ENCODE measurements at places on chromosomes 11 and 22.

GRCh38 chr11:110098645-110099044, 5.5 kb downstream of the ZC3H12C start:
- no peak for DNase-seq

- no peak for DNase-seq
These were observed 23.5 kb upstream of the ARHGAP42 start for GRCh38 chr11:100663583-100663982.

- no peak for DNase-seq
These were observed 78.2 kb downstream of the VPREB1 start for GRCh38 chr22:22322792-22323191.

- DNase-seq: no peak
These were observed 6.5 kb downstream of the PNPLA5 start for GRCh38 chr22:43885319-43885671.

- no peak for DNase-seq
These were observed 1337.8 kb downstream of the BRD1 start for GRCh38 chr22:48489551-48490499.

- DNase-seq: no peak
These were observed 6.6 kb upstream of the SSTR3 start for GRCh38 chr22:37218771-37219411.

DNA sequence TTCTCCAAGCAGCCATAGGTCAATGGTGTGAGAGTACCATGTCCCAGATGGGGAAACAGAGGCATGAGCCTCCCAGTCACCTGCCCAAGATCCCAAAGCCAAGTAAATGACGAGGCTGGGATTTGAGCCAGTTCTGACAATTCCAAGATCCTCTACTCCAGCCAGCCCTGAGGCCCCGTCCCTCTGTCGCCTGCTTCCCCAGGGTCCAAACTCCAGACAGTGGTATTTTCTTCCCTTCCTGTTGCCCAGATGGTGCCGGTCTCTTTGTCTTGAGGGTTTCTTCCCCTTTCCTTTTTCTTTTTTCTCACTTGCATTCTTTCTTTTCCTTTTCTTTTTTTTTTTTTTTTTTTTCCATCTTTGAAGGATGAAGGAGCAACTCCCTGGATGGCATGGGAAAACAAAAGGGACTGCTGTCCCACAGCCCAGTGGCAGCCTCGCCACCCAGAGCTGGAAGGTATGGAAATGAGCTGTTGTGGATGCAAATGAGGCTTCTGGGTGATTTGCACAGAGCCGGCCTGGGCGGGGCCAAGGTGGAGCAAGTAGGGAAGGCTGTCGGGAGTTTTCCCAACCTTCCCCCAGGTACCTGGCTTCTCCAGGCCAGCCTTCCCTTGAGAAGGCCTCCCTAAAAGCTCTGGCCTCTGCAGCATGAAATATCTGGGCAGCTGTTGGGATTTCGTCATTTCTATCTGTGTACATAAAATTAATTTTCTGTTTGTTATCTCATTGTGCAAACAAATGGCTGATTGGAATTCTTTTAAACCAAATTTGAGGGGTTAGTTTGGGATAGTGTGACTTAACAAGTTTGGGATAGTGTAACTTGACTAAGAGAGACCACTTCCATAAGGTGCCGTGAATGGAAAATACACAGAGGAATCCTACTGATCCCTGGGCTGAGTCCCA, 146.8 kb downstream of the MN1 start:
- no peak for DNase-seq

- no peak for DNase-seq
These were observed 5.1 kb downstream of the MOB2 start for GRCh38 chr11:1481483-1481825.

- DNase-seq: no peak
These were observed 256.9 kb upstream of the PITPNB start for GRCh38 chr22:28175730-28176492.

GRCh38 chr11:534396-535209, 773 bp downstream of the HRAS start:
- DNase-seq: no peak

- DNase-seq: no peak
These were observed 43.3 kb downstream of the RIBC2 start for GRCh38 chr22:45456811-45457210.

DNA sequence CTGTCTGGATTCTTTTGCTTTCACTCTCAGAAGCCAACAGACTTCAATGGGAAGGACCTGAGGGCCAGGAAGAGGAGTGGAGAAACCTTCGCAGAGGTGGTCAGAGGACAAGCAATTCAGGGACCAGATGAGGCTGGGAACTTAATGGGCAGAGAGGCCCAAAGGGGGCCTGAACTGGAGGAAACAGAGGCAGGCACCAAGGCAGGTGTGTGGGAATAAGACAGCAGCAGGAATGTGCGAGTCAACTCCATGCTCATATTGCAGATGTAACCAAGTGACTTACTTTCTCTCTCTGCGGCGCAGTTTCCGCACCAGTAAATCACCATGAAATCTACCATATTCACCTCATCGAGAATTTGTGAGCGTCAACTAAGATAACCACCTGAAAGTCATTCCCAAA, 669.1 kb downstream of the NTM start:
- DNase-seq: no peak

GRCh38 chr11:56906683-56907148, 82.0 kb upstream of the OR5AK2 start:
- no peak for DNase-seq

- DNase-seq: no peak
These were observed 391.5 kb downstream of the CADM1 start for GRCh38 chr11:115112754-115113153.

DNA sequence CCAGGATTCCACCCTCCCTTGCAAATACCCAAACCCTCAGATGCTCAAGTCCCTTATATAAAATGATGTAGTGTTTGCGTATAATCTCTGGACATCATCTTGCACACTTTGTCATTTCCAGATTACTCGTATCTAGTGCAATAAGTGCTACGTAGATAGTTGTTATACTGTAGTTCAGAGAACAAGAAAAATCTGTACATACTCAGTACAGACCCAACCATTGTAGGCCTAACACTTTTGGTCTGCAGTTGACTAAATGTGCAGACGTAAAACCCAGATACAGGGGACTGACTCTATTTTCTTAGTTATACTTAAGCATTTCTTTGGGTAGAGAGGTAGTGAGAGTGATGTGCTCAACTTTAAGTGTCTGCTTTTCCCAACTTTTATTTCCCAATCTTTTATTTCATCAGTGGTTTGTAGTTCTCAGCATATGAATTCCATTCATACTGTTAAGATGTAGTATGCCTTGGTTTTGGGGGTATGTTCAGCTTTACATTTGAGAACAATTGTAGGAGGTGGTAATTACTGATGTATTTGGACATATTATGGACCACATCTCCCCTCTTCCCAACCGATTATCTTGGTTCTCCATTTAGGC, 43.9 kb downstream of the DDX6 start:
- no peak for DNase-seq

- DNase-seq: no peak
These were observed 186.4 kb upstream of the PITPNB start for GRCh38 chr22:28105413-28105812.

DNA sequence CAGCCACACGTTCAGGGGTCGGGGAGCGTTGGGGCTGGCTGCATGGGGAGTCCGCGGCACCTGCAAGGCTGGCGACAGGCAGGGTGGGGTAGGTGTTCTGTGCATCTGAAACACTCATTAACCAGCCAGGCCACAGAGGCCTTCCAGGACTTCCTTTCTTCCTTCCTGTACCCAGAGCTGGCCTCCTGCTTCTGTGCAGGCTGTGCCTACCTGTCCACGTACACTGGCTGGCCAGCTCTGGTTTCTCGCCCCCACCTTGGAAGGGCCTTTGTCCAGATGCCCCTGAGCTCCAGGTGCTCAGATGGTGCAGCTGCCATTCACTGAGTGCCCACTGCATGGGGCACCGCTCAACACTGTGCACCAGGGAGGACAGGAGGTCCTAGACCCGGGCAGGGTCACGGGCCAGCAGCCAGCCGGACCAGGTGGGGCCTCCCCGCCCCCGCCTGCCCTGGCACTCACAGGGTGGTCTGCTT, 15.9 kb downstream of the TTLL12 start:
- DNase-seq: no peak

DNA sequence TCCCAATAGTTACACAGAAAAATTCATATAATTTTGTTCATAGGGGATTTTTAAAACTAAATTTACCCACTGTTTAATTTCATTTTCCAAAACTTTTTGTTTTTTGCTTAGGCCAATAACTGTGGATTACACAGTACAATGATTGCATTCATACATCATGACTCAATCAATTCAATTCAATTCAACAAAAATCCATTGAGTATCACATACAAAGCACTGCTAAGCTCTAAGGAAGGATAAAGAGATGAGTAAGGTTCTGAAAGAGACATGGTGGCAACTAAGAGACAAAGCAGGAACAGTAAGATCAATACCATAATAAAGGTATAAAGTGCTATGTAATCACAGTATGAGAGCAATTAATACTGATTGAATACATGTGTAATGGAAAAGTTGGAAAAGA, 9.4 kb upstream of the LAYN start:
- DNase-seq: no peak

DNA sequence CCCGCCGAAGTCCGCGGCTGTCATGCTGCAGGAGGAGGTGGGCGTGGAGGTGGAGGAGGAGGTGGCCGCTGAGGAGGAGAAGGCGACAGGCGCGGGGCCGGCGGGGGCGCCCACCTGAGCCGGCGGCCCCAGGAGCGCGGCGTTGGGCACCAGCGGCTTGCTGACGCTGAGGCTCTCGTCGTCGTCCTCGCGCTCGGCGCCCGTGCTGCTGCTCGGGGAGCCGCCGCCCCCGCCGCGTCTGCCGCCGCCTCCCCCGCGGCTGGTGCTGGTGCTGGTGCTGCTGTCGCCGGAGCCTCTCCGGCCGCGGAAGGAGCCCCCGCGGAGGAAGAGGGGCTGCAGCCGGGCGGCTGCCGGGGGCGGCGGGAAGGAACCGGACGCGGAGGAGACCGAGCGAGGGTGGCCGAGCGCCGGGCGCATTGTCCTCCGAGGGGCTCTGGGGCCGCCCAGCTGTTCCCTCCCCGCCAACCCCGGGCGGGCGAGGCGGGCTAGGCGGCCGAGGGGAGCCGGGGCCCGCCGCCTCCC, 388 bp downstream of the TMEM121B start:
- peak; percentile 16 for DNase-seq

DNA sequence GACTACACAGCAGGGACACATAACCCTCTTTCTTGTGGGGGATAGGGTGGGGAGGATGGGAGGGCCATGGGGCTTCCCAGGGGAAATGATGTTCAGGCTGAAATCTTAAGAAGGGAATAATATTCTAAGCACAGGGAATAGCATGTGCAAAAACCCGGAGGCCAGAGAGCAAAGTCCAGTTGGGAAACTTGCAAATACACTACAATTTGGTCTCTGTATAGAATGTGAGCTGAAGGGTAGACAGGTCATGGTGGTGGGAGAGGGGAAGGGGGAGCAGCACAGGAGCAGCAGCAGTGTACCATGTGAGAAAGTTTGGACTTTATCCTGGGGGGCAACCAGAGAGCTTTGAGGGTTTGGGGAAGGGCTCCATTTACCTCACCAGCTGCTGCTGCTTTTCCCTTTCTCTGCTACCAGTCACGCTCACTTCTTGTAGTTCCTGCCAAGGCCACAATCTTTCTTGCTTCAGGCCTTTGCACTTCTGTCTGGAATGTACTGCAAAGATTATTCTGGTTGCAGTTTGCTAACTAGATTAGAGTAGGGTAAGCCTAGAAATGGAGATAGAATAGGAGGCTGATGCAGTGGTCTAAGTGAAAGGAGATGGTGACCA, 43.0 kb downstream of the KREMEN1 start:
- no peak for DNase-seq

DNA sequence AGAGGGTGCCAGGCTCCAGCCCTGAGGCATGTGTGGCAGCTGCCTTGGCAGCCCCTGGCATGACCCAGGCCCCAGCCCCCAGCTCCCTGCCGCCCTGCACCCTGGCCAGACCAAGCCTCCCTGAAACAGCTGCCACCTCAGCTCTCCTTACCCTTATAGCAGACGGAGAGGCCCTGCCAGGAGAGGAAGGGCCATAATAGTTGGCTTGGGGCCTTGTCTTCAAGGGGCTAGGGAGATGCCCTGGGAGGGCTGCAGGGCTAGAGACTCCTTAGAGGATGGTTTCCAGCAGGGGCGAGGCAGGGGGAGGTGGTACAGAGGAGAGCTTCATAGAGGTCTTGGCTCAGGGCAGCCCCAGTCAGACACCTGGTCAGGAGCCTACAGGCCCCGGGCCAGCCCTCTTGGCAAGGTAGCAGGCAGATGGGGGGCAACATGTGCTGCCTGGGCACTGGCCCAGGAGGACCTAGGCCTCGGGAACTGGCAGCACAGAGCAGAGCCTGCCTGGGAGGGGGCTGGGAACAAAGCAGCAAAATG, 13.0 kb downstream of the SMTN start:
- DNase-seq: no peak

GRCh38 chr22:39915295-39915726, 14.4 kb downstream of the GRAP2 start:
- DNase-seq: no peak

DNA sequence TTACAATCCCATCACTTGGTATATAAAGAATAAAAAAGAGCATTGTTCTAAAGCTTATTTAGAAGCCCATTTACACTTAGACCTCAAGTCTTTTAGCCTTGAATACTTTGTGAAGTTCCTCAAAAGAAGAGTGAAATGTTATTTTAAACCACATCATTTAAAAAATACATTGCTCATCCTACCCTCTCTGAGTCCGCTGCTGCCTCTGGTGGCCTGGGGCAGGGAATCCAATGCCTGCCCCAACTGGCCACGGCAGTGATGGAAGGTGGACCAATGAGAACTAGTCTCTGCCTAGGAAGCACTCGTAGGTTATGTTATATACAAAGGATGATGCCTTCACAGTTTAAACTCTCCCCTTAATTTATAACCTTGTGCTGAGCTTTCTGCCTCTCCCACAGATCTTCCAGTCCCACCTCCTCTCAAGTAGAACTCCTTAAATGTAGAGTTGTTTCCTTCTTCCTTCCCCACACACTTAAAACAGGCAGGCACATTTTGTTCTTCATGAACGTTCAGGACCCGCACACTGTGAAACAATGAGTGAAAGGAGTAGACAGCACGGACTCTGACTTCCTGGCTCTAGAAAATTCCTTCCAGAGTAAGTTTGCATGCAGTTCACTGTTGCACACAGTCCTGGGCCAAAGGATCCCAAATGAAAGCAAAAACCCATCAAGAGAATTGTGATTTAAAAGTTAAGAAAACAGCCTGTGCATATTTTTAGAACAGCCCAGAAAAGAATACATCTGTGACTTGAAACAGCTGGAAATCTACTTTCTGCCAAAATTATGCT, 167.8 kb downstream of the RRAS2 start:
- DNase-seq: no peak

GRCh38 chr22:38925571-38926041, 31.8 kb upstream of the APOBEC3A start:
- DNase-seq: no peak

- no peak for DNase-seq
These were observed 15.3 kb upstream of the CD82 start for GRCh38 chr11:44550123-44550522.

All from activated naive CD4-positive, alpha-beta T cell (primary cell).